ENCODE measurements at places on chromosomes 3 and 15.

DNA sequence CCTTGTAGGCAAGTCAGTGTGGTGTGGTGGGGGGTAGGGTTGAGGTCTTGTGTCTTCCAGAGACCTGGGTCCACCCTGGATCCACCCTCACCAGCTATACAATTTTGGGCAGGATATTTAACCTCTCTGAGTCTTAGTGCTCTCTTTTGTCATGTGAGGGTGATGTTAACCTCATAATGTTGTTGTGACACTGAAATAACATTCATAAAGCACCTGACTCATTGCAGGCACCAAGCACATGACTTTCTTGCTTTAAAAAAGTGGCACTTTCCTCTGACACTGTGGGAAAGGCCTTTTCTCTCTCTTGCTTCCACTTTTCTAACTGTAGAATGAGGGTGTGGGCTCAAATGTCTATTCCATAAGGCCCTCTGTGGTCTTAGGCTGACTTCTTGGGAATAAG, 75.5 kb downstream of the SCN10A start:
- no peak for DNase-seq

- no peak for DNase-seq
Observed at GRCh38 chr3:135895106-135895733, 70.3 kb upstream of the PPP2R3A start.

- DNase-seq = no peak
Observed at GRCh38 chr3:22617372-22617771, 585.8 kb upstream of the UBE2E2 start.

- no peak for DNase-seq
Observed at GRCh38 chr3:196423044-196423781, 9.0 kb downstream of the UBXN7 start.

GRCh38 chr3:72175296-72175858, 390.4 kb upstream of the PROK2 start:
- no peak for DNase-seq

GRCh38 chr3:195238586-195239118, 32.3 kb downstream of the XXYLT1 start:
- DNase-seq = no peak

GRCh38 chr3:45610119-45610518, 15.6 kb downstream of the LIMD1 start:
- DNase-seq = no peak

- DNase-seq = no peak
Observed at GRCh38 chr3:154538566-154539360, 108.8 kb upstream of the GPR149 start.

- DNase-seq = no peak
Observed at GRCh38 chr3:2198776-2199279, 100.2 kb downstream of the CNTN4 start.

GRCh38 chr3:135238236-135238830, 443.3 kb downstream of the EPHB1 start:
- DNase-seq = no peak

GRCh38 chr3:76561494-76562236, 478.2 kb upstream of the ROBO2 start:
- no peak for DNase-seq

GRCh38 chr3:6921066-6921465, 60.2 kb downstream of the GRM7 start:
- no peak for DNase-seq

GRCh38 chr3:122913539-122914100, 113.9 kb downstream of the SEMA5B start:
- DNase-seq = no peak

DNA sequence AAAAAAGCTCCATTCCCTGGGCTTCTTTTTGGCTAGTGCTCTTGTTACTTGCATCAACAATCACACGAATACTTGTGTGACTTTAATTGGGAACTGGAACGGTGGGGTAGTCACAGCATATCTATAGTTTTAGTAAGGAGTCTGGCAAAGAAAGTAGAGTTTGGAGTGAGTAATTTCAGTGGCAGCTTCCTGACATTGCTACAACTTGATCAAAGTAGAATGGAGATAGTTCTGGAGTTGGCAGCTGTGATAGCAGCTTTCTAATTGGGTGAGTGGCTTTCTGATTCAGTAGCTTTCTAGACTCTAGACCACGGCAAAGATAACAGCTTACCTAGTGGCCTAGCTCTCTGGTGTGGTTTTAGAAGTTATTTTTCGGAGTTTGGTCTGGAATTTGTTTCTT, 475.0 kb downstream of the TUSC7 start:
- DNase-seq = no peak

GRCh38 chr3:172513488-172513887, 9.7 kb downstream of the TNFSF10 start:
- no peak for DNase-seq

- DNase-seq = no peak
Observed at GRCh38 chr15:98599909-98600691, 48.2 kb upstream of the IGF1R start.

DNA sequence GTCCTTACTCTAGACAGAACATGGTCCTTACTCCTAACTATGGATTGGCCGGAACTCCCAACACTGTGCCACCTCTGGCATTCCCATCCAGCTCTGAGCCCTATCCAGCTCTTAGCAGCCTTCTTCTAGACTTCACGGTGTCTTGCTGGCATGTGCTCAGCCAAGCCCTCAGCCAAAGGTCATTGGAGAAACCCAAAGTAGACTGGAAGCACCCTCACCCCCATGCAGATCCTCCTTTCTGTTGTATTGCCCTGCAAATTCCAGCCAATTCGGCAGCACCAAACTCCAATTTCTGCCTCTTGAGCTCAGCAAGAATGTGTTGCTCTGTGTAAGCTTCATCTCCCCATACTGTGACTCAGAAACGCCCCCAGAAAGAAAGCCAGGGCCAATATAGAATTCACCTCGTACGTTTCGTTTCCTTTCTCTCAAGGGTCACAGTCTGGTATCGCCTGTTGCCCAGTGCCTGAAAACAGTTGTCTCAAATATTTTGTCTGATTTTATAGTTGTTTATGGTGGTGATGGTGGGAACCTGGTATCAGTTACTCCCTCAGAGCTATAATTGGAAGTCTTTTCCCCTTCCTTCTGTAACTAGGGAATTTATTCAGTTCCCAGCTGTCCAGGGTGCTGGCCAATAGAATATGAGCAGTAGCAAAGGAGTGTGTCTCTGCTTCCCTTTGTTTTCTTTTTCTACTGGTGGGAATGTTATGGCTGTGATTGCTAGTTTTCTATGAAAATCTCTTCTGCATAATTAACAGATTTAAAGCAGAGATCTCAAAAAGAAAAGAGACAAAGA, 28.4 kb upstream of the EPHB3 start:
- no peak for DNase-seq

DNA sequence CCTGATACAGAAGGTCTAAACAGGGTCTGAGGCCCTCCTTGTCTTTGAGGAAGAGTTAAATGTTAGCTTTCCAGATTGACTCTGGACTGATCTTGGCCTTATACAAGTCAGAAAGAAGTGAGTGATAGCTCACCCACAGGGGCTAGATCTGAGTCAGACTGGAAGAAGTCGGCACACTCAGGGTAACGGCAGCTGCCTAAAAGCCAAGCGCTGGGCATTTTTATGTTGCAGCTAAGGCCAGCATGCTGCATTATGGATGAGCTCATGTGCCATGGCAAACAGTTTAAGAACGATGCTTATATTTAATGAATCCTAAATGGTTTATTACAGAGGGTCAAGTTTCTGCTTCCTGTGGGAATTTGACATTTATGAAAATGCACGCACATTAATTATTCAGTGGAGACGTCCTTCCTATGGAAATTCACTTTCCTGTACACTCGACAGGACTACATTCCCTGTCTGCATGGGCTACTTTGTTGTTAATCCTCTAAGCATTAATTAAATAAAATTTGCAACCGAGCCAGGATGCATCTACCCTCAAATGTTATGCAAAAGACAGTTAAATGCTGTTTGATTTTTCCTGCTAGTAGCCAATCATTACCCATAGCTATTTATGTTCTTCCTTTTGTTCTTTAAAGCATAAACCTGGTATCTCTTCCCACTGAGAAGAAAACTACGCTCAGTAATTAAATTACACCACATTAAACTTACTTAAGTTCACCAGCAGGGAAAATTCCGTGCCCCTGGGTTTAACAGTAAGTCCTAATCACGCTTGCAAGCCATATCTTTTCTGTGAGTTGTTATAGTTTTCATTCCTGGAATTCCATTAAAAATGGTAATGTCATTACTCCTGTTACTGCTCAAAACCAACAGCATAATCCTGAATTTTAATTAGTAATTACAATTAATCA, 762.7 kb upstream of the CFAP20DC start:
- DNase-seq = no peak

DNA sequence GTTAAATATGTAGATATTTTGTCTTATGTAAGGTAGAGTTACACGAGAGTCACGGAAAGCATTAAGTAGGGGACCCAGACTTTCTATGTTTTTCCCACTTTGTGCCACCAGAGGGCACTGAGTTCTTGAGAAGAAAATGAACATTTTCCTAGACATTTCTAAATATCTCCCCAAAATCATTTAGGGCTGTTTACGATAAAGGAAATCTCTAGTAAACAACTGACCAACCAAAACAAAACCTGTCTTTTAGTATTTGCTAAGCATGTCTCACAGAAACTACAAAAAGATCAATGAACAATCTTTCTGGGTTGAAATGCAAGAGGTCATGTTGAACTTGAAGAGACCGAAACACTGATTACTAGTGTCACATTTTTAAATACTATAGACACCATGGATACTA, 16.1 kb downstream of the POU1F1 start:
- DNase-seq = no peak

GRCh38 chr3:145191543-145191942, 969.4 kb downstream of the PLOD2 start:
- no peak for DNase-seq

DNA sequence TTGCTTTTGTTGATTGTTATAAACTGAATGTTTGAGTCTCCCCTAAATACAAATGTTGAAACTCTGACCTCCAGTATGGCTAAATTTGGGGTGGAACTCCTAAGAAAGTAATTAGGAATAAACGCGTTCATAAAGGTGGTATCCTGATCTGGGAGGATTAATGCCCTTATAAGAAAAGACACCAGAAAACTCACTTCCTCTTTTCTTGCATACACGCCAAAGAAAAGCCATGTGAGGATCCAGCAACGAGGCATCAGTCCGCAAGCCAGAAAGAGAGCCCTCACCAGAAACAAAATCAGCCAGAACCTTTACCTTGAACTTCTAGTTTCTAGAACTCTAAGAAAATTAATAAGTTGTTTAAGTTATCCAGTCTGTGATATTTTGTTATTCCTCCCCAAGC, 37.4 kb upstream of the AZI2 start:
- DNase-seq = no peak

DNA sequence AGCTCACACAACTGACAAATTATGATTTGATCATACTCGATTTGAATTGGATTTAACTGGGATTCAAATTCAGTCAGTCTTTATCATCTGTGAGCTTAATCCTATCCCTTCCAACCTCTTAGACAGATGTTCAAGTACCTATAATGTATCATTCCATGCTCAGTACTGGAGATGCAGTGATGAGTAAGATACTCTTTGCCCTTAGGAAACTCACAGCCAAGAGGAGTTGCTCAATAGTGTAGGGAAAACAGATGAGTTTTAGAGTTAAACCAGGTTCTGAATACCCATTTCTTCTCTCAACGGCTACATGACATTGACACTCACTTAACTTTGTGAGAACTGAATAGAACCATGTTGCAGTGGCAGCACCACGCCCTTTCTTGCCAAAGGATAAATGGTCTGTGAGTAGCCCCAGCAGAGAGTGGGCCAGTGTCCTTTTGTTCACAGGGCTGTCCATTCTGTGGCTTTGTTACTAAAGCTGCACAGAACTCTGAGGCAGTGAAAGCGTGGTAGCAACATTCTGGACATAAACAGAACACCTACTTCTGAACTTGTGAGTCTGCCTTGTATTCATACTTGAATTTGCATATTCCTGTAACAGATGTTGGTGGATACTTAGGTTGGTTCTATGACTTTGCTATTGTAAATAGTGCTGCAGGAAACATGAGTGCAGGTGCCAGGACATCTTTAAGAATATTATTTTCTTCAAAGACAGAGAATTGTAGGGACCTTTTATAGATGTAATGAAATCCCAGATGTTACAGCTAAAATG, 91.6 kb downstream of the RASA2 start:
- DNase-seq = no peak

DNA sequence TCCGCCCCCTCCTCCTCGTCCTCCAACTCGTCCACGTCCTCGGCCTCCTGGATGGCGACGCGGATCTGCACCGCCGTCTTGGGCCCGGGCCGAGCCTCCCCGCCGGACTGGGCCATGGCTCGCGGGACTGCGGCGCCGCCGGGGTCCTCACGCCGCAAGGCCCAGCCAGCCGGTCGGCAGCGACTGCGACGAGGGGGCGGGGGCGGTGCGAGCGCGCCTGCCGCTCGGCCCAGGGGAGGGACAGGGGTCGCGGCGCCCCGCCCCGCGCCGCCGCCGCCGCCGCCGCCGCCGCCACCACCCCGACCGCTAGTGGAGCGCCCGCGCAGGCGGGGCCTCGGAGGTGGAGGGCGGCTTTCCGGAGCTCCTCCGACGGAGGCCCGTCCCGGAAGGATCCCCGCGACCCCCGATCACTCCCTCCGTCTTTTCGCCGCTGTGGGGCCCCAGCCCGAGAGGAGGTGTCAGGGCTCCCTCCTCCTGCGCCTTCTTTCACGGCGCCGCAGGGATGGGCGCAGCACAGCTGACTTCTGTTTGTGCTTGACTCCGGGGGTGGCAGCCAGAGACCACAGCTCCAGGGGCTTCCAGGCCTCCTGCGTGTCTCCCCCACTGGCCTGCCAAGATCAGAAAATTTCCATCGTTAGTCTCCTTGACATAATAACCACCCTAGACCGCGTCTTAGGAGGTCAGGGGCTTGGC, at the start of gene LARP6:
Gene LARP6 (minus strand): TSS at position 185 of the 693 bp plus-strand sequence. CDS start 69 bp downstream, at position 116.
- DNase-seq = no peak

- no peak for DNase-seq
Observed at GRCh38 chr3:27641271-27641800, 80.8 kb downstream of the EOMES start.

- DNase-seq = no peak
Observed at GRCh38 chr3:61300786-61301185, 49.5 kb upstream of the FHIT start.

- no peak for DNase-seq
Observed at GRCh38 chr15:61097043-61097442, 132.1 kb downstream of the RORA start.

DNA sequence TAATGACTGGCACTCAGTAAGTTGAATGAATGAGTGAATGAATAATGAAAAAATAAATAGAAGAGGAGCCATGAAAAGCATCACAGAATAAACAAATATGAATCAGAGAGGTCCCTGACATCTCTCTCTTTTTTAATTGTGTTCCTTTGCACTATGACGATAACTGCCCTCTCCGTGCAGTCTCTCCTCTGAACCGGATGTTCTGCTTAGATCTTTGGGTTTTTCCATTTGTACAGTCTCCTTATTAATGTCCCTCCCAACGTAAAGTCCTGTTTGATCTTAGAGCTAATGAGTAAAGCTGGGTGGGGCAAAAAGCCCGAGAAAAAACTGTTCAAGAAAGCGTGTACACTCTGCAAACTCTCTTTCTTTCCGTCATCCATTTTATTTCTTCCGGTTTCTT, 28.3 kb upstream of the BHLHE40 start:
- DNase-seq = no peak

DNA sequence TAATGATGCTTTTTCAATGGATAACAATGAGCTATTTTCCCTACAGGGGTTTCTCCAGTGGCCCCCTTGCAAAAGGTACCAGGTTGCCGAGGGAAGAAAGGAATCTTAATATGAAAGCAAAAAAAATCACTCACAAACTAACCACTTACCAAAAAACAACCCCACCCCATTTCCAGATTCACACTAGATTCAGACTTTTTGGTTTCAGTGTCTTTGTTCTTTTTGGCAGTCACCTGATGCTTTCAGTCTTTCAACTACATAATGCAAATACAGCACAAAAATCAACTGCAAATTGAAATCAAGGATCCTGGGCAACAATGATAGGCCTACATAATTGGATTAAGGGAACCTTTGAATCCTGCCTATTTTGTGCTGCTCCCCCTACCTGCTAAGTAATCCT, 71.1 kb upstream of the RAP2B start:
- DNase-seq = no peak

Measured in cortex of kidney (tissue), 1 donor.